Right atrium auricular region (tissue), 2 donors: ENCODE measurements at places on chromosomes 2 and 18. TPM values are rescaled to one million over a fixed set of nuclear protein-coding genes. Genes with fewer than 3 reads are reported as not detected.

Gene RTTN
- total RNA-seq: 6.3 TPM

Gene SULT1C2
- 1.9 TPM for total RNA-seq

Gene ALPG
- total RNA-seq: not detected

Gene CNRIP1
- total RNA-seq: 9.9 TPM

Gene RMDN2
- total RNA-seq: 6.2 TPM

Gene CHRNG
- total RNA-seq: not detected

Gene ITGB6
- 0.20 TPM for total RNA-seq

DNA sequence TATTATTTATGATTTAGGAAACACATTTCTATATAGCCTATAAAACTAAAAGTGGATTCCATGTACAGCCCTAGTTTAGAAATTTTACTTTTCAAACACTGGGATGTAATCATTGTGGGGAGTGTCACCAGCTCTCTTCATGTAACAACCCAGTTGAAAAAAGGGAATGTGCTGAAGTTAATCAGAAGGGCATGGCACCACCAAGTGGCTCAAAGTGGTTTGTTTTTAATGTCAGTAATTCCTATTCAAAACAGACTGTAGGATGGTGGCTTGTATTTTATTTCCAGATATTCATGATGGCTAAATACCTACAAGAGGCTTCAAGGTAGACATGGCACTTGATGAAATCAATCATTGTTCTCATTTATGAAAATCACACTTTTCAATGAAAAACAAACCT lies 58.1 kb upstream of the TMEM182 start:
- no peak overlapping the region for H3K27ac ChIP-seq
- H3K4me1 ChIP-seq: no peaks in the 10 kb centered on the region
- no peak overlapping the region for H3K4me3 ChIP-seq
- no peaks in the 10 kb centered on the region for H3K27me3 ChIP-seq
- no peak for DNase-seq

- no peaks in the 10 kb centered on the region for H3K36me3 ChIP-seq
- H3K4me3 ChIP-seq: no peak overlapping the region
- no peak for DNase-seq
- H3K4me1 ChIP-seq: no peaks in the 10 kb centered on the region
- no peak overlapping the region for H3K27ac ChIP-seq
Observed at GRCh38 chr18:42113529-42114191, 158.6 kb downstream of the PIK3C3 start.

- DNase-seq: no peak
- no peaks in the 10 kb centered on the region for H3K4me1 ChIP-seq
- no peak overlapping the region for H3K4me3 ChIP-seq
- H3K36me3 ChIP-seq: peaks cover 17% of the 10 kb centered on the region
- no peaks in the 10 kb centered on the region for H3K27me3 ChIP-seq
- H3K27ac ChIP-seq: no peak overlapping the region
Observed at GRCh38 chr2:191061381-191061980, 47.5 kb upstream of the STAT1 start.

GRCh38 chr2:146321175-146321574 lies 1523.7 kb upstream of the ACVR2A start:
- H3K27ac ChIP-seq: no peak overlapping the region
- DNase-seq: no peak
- no peaks in the 10 kb centered on the region for H3K27me3 ChIP-seq
- H3K36me3 ChIP-seq: no peaks in the 10 kb centered on the region

DNA sequence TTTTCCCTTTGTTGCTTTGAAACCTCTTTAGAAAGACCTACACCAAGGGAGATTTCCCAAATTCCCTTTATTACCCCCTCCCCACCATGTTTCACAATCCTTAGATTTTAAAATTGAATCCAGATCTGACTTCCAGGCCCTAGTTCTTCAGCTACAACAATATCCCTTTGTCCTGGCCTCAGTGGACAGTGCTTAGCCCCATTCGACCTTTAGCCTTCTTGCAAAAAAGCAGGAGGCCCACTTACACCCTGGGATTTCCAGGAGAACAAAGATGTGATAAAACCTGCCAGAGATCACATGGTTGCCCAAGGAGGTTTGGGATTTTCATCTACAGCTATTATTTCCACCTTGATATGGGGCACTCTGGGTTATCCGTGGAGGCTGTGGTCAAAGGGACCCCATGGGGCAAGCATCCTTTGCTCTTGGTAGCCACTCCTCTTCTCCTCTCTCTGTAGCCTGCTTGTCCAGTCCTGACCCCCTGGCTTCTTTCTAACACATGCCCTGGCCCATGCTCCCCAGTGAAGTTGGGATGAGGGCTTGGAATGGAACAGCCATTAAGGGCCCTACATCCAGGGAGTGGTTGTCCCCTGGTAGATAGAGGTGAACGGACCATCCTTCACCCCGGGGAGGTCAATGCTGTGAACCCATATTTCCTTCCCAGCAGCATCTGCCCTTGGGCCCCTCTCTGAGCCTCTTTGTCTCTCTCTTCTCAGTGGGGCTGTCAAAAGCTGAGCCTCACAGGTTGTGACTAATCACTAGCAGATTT lies 267.4 kb downstream of the DYSF start:
- H3K4me1 ChIP-seq: peaks cover 62% of the 10 kb centered on the region
- DNase-seq: no peak
- H3K36me3 ChIP-seq: no peaks in the 10 kb centered on the region
- H3K27ac ChIP-seq: peak overlapping the region; percentile 61

DNA sequence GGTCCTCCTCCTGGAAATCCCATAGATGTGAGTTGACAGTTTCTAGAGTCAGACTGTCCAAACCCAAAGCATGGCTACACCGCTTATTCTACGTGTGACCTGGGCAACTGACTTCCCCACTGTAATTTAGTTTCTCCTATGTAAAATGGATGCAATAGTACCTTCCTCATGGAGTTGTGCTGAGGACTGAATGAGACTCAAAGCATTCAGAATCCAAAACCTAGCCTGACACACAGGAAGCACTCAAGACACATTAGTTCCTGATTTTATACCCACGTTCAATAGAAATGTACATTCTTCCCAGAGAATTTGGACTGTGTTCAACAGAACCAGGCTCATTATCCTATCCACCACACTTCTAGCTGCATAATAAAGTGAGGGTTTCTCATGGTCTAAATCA lies 88.8 kb downstream of the STK39 start:
- no peak overlapping the region for H3K4me3 ChIP-seq
- peaks cover 5% of the 10 kb centered on the region for H3K36me3 ChIP-seq
- no peak overlapping the region for H3K27ac ChIP-seq
- no peaks in the 10 kb centered on the region for H3K27me3 ChIP-seq
- DNase-seq: no peak
- H3K4me1 ChIP-seq: peaks cover 30% of the 10 kb centered on the region

- H3K4me3 ChIP-seq: no peak overlapping the region
- H3K27me3 ChIP-seq: no peaks in the 10 kb centered on the region
- H3K27ac ChIP-seq: peak overlapping the region; percentile 24
- no peak for DNase-seq
- H3K4me1 ChIP-seq: no peaks in the 10 kb centered on the region
- H3K36me3 ChIP-seq: no peaks in the 10 kb centered on the region
Observed at GRCh38 chr18:9984080-9984479, 70.3 kb downstream of the VAPA start.

DNA sequence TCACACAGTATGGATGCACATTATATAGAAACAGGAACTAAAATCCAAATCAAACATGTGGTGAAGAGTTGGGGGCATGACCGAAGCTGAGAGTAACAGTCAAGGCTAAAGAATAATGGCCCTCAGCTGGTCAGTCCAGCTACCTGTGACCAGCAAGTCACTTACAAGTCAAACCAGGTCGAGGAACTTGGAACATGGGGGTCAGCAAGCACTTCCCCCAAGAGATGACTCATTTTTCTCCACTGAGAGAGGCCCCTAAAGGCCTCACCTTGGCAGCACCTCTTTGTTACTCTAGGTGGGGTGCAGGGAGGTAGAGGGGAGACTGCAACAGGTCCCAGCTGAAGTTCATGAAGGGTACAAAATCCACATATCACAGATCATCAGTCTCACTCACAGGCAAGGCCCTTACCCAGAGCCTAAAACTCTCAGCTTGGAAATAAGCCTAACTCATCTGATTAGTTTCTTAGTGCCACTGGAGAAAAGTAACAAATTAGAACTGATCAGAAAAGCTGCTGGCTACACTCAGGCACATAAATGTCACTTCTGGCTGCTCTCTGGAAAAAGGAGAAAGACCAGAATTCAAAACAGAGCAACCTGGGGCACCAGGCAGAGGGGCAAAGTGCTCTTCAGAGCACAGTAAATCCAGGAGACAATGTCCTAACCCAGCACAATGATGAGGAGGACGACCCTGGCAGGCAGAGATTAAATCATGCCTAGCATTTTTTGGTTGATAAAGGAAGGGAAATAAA lies 4.0 kb downstream of the SDC1 start:
- peaks cover 22% of the 10 kb centered on the region for H3K4me1 ChIP-seq
- H3K27me3 ChIP-seq: no peaks in the 10 kb centered on the region
- H3K27ac ChIP-seq: no peak overlapping the region

DNA sequence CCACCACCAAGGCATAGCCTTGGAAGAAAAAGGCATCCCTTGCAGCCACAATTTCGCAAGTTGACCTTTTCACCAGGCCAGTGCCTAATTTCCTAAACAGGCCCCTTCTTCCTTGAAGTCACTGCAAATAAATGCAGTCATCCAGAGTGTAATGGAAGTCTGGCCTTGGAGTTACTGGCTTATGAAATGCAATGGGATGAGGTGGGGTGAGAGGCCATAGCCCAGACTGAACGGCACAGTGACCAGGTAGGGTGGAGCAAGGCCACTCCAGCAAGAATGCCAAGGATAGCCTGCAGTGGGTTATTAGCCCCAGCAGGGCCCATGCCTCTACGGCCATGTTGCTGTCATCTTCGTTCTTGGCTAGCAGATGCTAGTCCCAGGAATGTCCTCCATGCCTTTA lies 68.4 kb downstream of the BCL11A start:
- H3K36me3 ChIP-seq: no peaks in the 10 kb centered on the region
- DNase-seq: no peak
- H3K27ac ChIP-seq: peak overlapping the region; percentile 80

GRCh38 chr18:12361770-12362378 lies 15.2 kb downstream of the AFG3L2 start:
- no peak for DNase-seq
- peaks cover 88% of the 10 kb centered on the region for H3K36me3 ChIP-seq
- H3K4me3 ChIP-seq: no peak overlapping the region
- no peaks in the 10 kb centered on the region for H3K27me3 ChIP-seq
- H3K27ac ChIP-seq: peak overlapping the region; percentile 77
- peaks cover 41% of the 10 kb centered on the region for H3K4me1 ChIP-seq

DNA sequence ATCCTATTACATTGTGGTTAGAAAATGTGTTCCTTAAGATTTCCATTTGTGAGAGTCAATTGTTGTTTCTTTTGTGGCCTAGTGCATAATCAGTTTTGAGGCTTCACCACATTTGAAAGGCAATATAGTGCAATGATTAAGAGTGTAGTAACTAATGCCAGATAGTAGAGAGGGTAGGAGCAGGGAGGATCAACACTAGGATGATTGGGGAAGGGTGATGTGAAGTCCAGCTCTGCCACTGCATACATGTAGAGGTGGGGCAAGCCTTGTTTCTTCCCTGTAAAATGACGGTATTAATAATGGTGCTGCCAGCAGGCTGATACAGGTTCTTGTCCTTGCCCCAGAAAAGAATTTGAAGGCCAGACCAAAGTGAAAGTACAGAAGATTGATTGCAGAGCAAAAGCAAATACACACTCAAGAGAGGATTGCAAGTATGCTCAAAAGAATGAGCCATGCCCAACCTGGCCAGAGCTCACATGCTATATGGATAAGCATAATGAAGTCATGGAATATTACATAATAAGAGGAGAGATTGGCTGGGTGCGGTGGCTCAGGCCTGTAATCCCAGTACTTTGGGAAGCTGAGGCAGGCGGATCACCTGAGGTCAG lies 8.0 kb downstream of the SP100 start:
- no peaks in the 10 kb centered on the region for H3K27me3 ChIP-seq
- no peaks in the 10 kb centered on the region for H3K4me1 ChIP-seq
- no peak overlapping the region for H3K27ac ChIP-seq
- DNase-seq: no peak

- DNase-seq: no peak
- H3K4me1 ChIP-seq: peaks cover 29% of the 10 kb centered on the region
- H3K4me3 ChIP-seq: peak overlapping the region; percentile 12
- H3K27me3 ChIP-seq: no peaks in the 10 kb centered on the region
- no peak overlapping the region for H3K27ac ChIP-seq
Observed at GRCh38 chr2:168210895-168211570, 36.4 kb downstream of the STK39 start.

DNA sequence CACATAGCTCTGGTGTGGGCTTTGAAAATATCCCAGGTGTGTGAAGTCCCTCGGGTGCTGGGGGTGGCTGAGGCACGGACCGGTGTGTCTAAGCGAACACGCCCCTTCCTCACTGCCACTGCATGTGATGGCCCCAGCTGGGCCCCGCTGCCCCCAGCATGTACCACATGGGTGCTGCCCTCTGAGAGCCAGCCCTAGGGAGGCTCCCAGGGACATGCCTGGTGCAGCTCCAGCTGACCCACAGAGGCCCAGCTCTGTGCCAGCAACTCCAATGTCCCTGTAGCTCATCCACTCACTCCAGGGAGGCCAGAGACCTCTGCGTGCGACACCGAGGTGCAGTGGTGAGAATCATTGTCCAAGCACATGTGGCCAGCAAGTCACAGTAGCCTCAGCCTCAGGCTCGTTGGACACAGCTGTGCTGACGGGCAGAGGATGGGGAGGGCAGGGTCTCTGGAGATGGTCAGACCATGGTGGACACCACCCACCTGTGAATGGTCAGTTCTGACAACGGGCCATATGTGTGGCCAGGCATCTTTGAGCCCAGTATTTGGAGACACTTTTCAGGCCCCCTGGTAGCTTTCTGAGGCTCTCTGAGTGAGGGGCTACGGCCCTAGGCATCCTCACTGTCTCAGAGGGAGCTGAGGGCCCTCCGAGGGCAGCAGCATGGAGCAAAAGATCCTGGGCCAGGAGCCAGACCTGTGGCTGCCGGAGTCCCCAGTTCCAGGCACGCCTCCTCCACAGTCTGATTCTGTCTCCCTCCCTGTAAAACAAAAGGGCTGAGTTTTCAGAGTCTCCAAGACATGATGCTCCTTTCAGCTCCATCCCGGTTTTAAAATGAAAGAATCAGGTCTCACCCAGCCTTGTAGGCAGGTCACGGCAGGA lies 220.7 kb downstream of the NDUFA10 start:
- H3K4me1 ChIP-seq: no peaks in the 10 kb centered on the region
- H3K27me3 ChIP-seq: no peaks in the 10 kb centered on the region
- peak; percentile 11 for DNase-seq
- no peaks in the 10 kb centered on the region for H3K36me3 ChIP-seq
- no peak overlapping the region for H3K4me3 ChIP-seq

GRCh38 chr2:71619230-71619741 lies 165.9 kb downstream of the DYSF start:
- no peak overlapping the region for H3K4me3 ChIP-seq
- no peaks in the 10 kb centered on the region for H3K27me3 ChIP-seq
- H3K4me1 ChIP-seq: peaks cover 36% of the 10 kb centered on the region
- H3K27ac ChIP-seq: peak overlapping the region; percentile 22
- DNase-seq: peak; percentile 54
- no peaks in the 10 kb centered on the region for H3K36me3 ChIP-seq

DNA sequence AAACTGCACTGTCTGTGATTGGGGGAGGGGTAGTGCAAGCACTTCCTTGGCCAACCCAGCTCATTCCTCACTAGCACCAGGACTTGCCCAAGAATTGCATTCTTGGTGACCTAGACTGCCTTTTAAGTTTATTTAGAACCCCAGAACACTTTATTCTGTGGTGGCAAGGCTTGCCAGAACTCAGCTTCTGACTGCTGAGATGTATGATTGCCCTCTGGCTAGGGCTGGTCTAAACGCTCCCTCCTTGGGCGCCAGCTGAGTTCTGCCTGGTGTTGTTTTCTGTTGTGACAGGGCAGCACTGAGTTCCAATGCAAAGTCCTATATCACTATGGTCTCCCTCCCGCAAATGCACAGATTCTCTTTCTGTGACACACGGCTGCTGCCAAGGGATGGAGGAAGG lies 247.7 kb downstream of the ZNF385B start:
- H3K27me3 ChIP-seq: no peaks in the 10 kb centered on the region
- no peaks in the 10 kb centered on the region for H3K36me3 ChIP-seq
- H3K4me1 ChIP-seq: no peaks in the 10 kb centered on the region
- no peak for DNase-seq
- H3K4me3 ChIP-seq: no peak overlapping the region
- H3K27ac ChIP-seq: no peak overlapping the region
